T-helper 22 cell (primary cell): ENCODE measurements at places on chromosomes 4 and X.

DNA sequence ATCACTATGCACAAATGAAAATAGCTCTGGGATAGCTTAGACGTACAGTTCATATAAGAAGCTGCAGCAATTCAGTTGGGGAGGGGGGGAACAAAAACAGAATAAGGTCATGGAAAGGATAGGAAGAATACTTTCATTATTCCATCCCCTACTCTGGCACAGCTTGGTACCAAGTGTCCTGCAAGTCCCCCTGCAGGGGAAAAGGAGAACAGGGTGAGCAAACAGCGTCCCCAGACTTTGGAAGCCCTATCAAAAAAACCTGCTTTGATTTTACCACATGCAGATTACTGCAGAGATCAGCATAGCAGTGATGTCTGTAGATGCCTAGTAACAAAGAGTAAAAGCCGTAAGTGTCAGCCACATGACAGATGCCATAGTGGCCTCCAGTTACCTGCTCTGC is 209.4 kb upstream of the NEIL3 start:
- no peak for DNase-seq

GRCh38 chrX:147914591-147914990 is 2.9 kb downstream of the FMR1 start:
- no peak for DNase-seq

DNA sequence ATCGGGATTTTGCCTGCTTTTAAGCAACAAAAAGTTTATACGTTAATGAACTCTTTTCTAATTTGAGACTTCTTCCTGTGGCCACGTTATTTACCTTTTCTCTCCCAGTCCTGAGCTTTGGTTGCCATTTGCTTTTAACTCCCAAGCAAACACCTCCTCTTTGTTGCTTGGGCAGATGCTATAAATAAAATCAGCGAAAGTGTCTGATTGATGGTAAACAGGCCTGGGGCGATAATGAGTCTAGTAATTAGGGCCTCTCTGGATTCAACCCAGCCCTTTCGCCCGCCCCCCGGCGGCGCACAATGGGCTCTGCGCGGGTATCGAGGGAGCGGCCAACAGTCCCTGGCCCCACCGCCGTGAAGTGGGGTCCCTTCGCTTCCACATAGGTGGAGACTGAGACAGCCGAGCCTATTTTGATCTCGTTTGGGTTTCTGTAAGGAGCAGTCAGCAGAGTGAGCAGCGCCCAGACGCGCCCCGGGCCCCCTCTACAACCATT is 790 bp downstream of the CLGN start:
- DNase-seq, result no peak

- DNase-seq, result no peak
Observed at GRCh38 chrX:41005445-41005992, 79.7 kb upstream of the USP9X start.

DNA sequence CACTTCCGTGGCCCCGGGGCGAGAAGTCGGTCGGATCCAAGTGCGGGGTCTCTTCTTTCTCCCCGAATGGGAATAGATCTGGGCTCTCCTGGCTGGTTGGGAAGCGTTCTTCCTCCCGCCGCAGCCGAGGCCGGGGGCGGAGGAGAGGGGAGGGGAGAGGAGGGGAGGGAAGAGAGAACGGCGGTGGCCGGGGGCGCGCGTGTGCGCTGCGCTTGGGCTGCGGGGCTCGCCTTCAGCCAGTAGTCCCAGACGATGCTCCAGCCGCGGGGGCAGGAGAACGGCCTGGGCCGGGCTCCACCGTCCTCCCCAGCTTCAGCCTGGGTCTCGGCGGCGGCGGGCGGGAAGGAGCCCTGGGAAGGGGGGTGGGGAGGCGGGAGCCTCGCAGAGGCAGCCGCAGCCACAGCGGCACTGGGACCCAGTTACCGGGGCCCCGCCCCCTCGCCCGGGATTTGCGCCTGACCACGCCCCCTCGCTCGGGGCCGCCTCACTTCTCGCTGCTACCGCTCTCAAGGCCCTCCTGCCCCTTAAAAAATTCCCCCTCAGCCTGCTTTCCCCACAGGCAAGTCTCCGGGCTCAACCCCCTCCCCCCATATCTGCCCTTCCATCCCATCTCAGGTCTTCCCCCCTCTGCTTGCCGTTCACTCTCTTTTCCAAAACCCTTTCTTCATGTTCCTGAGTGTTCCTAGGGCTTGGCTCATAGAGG is at the start of gene FGD1:
FGD1 (minus strand) TSS at position 421 of the 703 bp plus-strand sequence. CDS start 802 bp downstream, outside the sequence.
- peak; percentile 4 for DNase-seq
